ENCODE measurements at places on chromosomes 3 and 15.

DNA sequence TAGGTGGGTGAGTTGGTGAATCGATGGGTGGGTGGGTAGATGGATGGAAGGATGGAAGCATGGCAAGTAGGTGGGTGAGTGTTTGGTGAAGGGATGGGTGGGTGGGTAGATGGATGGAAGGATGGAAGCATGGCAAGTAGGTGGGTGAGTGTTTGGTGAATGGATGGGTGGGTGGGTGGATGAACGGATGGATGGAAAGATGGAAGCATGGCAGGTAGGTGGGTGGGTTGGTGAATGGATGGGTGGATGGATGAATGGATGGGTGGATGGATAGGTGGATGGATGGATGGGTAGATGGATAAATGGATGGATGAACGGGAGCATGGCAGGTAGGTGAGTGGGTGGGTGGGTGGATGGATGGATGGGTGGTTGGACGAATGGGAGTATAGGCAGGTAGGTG is 65.1 kb downstream of the SLC6A1 start:
- no peak for DNase-seq

DNA sequence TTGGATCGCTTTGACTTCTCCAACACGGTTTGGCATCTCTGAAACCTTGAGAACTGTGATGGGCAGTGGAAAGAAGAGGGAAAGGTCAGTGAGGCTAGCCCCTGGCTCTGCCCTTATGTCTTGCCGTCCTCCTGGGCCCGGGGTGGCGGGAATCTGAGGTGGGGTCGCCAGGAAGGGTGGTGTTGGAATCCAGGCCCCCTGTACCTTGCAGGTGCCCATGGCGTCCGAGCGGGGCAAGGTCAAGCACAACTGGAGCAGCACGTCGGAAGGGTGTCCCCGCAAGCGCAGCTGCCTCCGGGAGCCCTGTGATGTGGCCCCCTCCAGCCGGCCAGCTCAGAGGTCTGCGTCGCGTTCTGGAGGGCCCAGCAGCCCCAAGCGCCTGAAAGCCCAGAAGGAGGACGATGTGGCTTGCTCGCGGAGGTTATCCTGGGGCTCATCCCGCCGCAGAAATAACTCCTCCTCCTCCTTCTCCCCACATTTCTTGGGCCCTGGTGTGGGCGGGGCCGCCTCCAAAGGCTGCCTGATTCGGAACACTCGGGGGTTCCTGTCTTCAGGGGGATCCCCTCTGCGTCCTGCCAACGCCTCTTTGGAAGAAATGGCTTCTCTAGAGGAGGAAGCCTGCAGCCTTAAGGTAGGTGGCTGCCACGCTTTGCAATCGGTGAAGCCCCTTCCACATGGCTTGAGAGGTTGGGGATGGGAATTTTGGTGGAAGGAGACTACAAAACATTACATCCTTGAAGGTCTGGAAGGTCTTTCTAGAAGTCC is 907 bp downstream of the TATDN2 start:
- no peak for DNase-seq

GRCh38 chr15:90138071-90138833 is 36.0 kb upstream of the IDH2 start:
- no peak for DNase-seq

- no peak for DNase-seq
Observed at GRCh38 chr3:111913163-111913763, 54.2 kb downstream of the PHLDB2 start.

- DNase-seq, result peak; percentile 62
Observed at GRCh38 chr3:107271787-107272387, 105.4 kb upstream of the CCDC54 start.

DNA sequence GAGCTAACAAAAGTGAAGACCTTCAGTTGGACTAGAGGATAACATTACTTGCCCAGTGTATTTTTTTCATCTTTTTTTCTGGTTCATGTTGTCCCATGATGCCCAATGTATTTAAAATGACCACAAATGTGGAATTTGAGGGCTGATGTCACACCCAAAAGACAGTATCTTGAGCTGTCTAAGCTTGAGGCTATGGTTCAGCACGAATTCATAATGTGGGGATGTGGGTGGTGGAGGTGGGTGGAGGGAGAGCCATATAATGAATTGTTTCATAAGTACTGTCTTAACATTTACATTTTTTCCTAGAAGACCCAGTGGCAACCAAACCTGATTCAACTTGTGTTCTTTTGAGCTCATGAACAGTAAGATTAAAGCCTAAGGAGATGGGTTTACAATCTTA is 37.5 kb downstream of the CHAC1 start:
- DNase-seq, result no peak

- DNase-seq, result no peak
Observed at GRCh38 chr3:105824129-105824528, 44.7 kb downstream of the CBLB start.

- DNase-seq, result no peak
Observed at GRCh38 chr3:50453907-50454306, 49.5 kb downstream of the CACNA2D2 start.

- no peak for DNase-seq
Observed at GRCh38 chr15:80890341-80891005, 99.1 kb downstream of the MESD start.

DNA sequence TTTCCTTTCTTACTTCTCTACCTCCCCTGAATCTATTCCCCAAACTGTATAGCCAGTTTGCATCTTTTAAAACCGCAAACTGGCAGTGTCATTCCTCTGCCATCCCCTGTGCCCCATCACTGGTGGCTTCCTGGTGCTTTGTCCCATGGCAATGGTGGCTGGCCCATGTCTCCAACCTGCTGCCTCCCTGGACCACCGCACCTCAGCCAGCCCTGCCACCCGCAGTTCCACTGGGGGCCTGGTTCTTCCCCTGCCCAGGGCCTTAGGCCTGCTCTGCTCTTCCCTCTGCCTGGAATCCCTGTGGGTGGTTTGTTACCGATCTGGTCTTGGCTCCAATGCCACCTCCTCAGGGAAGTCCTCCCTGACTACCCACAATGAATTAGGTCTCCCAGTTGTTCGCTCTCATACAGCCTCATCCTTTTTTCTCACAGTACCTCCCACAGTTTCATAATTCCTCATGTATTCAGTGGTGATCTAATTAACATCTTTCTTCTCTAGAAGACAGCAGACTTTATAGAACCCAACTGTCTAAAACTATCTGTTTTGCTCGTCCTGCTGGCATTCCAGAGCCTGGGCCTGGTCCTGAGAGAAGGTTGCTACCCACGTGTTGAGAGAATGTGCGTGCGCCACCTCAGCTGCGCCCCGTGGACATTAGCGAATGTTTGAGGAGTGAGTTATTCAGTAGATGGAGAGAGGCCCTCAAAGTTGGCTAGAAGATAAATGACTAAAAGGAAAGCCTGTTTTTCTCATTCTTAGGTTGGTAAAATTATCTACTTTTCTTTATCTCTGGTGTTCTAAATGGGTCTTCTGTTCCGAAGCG is 130.1 kb downstream of the DNAJB8 start:
- DNase-seq, result no peak

DNA sequence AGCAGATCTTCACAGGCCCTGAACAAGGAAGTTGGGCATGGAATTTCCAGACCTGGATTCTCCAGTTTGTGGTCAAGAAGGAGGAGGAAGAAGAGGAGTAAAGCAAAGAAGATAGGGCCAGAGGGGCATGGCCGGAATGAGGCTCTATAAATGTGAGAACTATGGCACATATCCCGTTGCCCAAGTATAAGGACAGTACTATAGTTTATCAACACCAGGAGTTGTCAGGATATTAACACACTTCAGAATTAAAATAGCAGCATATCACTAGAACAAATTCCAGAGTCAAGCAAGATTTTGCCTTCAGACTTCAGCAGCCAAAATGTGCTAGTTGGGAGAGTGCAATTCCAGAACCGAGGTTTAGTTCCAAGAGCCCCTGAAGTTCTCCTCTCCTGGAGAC is 38.4 kb upstream of the PHLDB2 start:
- no peak for DNase-seq

DNA sequence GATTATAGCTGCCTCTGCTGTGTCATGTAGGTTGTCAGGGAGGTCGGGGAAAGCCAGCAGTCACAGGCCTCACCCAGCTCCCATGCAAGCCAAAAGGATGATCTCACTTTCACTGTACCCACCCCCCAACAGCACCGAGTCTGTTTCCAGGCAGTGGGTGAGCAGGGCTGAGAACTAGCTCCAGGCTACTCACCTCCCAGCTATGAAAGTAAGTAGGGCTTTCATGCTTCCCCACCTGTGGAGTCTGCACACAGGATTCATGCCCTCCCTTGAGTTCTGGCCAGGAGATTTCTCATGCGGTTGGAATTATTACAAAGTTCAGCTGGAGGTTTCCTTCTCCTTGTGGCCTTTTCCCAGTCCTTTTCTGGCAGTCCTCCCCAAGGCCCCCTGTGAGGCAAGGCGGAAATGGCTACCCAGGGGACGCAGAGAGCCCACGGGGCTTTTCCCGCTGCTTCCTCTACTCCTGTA is 356.2 kb downstream of the SV2B start:
- no peak for DNase-seq

DNA sequence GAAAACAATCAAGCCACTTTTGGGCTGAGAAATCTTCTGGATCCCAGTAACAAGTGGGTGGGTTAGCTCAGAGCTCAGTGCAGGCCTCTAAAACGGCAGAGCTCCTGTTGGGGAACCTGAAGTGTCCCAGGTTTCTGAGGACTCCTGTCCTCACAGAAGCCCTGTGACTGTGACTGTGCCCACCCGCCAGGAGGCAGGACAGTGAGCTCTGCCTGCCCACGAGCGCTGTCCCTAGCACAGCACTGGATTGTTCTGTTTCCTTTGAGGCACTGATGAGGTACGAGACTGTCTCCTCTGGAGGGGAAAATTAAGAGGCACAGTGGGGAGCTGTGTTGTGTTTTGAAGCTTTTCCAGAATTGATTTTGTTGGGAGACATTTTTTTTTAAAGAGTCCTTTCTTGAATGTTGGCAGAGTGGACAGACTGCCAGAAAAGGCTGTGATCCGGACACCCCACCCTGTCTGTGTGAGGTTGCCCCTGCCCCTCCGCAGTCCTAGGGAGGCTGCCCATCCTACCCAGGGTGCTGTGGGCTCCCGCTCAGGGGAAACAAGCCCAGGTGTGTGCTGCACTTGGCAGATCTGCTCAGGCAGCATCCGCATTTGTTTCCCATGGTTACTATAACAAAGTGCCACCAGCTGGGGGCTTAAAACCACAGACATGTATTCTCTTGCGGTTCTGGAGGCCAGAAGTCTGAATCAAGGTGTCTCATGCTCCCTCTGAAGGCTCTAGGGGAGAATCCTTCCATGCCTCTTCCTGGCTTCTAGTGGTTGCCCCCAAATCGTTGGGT is 66.6 kb upstream of the LARS2 start:
- no peak for DNase-seq

GRCh38 chr3:50521572-50521971 is 18.1 kb upstream of the CACNA2D2 start:
- no peak for DNase-seq

DNA sequence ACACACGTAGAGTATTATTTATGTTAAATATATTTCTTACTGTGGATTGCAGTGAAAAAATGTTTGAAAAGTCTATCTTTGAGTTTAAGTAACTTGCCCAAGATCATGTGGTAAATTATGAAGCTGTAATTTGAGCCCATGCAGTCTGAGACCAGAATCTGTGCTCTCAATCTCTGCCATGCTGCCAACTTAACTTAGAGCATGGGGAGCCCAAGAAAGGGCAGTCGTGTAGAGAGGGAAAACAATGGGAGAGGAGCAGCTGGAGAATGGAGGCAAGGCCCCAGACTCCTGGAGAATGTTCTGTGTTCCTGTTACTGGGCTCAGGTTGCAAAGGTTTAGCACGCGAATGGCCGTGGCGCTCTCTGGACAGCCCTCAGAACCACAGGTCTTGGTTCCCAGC is 311.6 kb upstream of the RASGRP1 start:
- no peak for DNase-seq

GRCh38 chr3:127483005-127483641 is 107.4 kb downstream of the TPRA1 start:
- DNase-seq, result no peak

DNA sequence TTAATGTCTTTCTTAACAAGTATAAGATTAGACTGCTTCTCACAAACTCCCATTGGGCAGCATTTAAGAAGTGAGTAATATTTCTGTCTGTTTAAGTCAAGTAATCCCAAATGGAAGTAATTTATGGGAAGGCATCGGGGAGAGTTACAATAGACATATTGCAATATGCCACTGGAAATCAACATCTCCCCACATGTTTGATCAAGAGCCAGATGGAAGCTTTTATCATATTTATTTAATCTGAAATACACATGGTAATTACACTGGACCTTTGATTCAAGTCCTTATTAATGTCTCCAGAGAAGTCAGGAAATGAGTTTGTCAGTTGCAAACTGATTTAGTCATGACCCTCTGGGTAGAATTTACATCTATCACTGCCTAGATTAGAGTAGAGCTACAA is 943.8 kb downstream of the VGLL3 start:
- DNase-seq, result no peak

GRCh38 chr15:90165659-90166489 is 35.3 kb upstream of the SEMA4B start:
- DNase-seq, result no peak

- DNase-seq, result no peak
Observed at GRCh38 chr3:138042043-138042442, 32.1 kb downstream of the CLDN18 start.

GRCh38 chr15:29939404-29939803 is 117.1 kb upstream of the TJP1 start:
- DNase-seq, result no peak

- no peak for DNase-seq
Observed at GRCh38 chr15:68434021-68434420, 2.1 kb upstream of the ITGA11 start.

- no peak for DNase-seq
Observed at GRCh38 chr3:67048067-67048714, 50.1 kb downstream of the KBTBD8 start.

GRCh38 chr3:189275182-189275581 is 103.4 kb downstream of the TPRG1 start:
- no peak for DNase-seq

DNA sequence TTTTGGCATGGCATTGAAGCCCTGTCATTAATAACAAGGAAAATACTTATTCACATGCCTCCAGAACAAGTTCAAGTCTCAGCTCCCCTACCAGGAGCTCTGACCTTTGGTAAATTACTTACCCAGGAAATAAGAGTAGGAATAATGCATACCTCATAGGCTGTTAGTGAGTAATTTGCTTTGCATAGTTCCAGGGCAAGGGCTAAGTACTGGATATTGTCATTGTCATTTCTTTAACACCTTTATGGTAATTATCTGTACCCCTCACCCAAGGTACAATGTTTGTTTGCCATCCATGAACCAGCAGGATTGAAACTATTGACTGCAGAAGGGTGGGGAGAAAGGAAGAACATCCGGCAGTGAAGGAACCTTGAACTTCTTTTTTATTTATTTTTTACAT is 148.5 kb downstream of the SOX2 start:
- no peak for DNase-seq

- no peak for DNase-seq
Observed at GRCh38 chr15:43186003-43186353, 775 bp downstream of the CCNDBP1 start.

GRCh38 chr3:39668420-39668819 is 141.0 kb upstream of the MYRIP start:
- no peak for DNase-seq

- DNase-seq, result no peak
Observed at GRCh38 chr3:45943207-45943846, at the start of gene CXCR6. Gene CXCR6, plus strand, starts transcription at chr3:45943464. Its CDS starts 3,018 bp downstream, at chr3:45946482.

All from NCI-H1048 (cell line).